ENCODE measurements at places on chromosomes 12 and 14. TPM values are rescaled to one million over a fixed set of nuclear protein-coding genes. Genes with fewer than 3 reads are reported as not detected.

GRCh38 chr14:23454445-23454856, 15.1 kb upstream of the NGDN start:
- no peak for DNase-seq

DNA sequence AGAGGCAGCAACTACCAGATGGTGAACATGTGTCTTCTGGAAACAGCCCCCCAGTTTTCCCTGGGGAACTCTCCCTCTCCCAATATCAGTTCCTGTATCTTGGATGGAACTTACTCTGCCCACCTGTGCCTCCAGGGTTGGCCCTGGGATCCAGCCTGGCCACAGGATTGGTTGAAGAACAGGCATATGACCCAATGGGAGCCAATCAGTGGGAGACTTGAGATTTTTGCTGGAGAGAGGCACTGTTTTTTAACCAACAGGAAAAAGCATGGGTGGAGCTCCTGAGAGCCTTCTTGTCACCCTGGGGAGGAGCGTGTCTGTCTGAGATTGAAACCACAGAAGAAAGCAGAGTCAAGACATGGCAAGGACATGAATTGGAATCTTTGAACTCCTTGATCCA, 33.6 kb upstream of the COX6A1 start:
- DNase-seq: no peak

GRCh38 chr12:119274636-119275065, 59.9 kb upstream of the CCDC60 start:
- DNase-seq: no peak

Gene ZDHHC22
- not detected for total RNA-seq

Gene AICDA
- total RNA-seq: not detected

GRCh38 chr12:93839064-93839463, 161.9 kb downstream of the CRADD start:
- DNase-seq: no peak

DNA sequence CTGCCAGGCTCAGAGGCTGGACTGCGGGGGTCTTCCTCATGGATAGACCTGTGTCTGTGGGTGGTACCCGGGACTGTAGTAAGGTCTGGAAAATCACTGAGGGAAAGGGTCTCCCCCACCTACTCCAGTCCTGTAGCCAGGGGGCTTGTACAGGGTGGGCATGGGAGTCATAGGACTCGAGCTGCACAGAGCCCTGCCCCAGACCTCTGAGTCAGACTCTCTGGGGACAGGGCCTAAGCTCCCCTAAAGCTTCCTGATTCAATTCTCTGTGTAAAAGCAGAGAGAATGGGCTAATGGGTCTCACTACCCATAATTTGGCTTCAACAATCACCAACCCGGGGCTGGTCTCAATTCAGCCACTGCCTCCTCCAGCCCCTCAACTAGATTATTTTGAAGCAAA, 27.0 kb downstream of the LRTM2 start:
- no peak for DNase-seq

Gene STXBP6
- total RNA-seq: 4.7 TPM

Gene JPH4
- total RNA-seq: not detected

- DNase-seq: no peak
These were observed 17.7 kb downstream of the C12orf71 start for GRCh38 chr12:27064397-27065342.

- DNase-seq: no peak
These were observed 45.5 kb upstream of the EML1 start for GRCh38 chr14:99747582-99748330.

DNA sequence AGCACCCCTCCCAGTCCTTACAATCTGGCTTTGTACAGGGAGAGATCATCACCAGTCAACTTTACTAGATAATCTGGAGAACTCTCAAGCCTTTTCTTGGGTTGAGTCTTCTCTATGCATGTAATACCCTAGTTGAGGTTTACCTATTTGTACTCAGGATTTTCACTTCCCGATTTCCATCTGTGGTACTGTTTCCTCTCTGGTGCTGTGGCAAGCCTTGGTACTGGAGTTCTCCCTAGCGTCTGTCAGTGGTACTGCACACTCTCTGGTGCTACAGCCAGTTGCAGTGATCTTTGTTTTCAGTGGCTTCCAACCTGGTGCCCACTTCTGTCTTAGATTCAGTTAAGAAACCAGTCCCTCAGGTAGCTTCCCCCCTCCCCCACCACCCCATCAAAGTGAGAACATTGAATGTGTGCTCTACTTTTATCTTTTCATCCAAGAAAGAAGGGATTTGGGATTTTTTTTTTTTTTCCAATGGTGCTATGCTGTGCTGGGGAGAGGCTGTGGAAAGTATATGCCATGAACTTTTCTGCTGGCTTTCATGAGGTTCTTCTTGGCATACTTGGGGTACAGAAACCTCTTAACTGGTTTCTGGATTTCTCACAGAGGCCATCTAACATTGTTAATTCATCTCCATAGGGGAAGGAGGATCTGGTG, 69.4 kb upstream of the EVL start:
- DNase-seq: peak; percentile 57

GRCh38 chr14:57009585-57010515, 199.6 kb upstream of the OTX2 start:
- no peak for DNase-seq

- peak; percentile 31 for DNase-seq
These were observed 17.5 kb upstream of the FAR2 start for GRCh38 chr12:29131539-29131938.

DNA sequence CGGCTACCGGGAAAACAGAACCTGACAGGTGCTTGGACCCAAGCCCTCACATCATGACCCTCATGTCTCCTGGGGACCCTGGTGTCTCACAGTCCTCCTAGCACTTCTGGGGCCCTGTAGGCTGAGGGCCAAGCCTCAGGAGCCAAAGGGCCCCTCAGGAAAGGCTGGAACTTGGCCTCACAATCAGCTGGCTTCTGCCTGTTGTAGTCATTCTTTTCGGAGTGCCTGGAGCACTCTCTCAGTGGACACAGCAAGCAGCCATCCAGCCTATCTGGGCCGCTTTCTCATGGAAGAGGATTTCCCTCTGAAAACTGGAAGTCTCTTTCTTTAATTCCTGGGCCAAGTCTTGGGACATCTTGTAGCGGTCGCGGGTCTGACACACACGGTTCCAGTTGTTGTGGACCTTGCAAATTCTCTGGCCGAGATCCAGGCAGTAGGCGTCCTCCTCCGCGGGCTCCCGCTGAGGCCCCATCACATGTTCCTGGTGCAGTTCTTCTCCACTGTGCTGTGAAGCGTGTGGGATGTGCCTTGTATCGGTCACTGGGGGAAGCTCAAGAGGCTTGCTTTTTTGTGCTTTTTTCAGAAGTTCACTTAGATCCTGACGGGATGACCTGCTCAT, 169.3 kb downstream of the EMP1 start:
- DNase-seq: no peak

DNA sequence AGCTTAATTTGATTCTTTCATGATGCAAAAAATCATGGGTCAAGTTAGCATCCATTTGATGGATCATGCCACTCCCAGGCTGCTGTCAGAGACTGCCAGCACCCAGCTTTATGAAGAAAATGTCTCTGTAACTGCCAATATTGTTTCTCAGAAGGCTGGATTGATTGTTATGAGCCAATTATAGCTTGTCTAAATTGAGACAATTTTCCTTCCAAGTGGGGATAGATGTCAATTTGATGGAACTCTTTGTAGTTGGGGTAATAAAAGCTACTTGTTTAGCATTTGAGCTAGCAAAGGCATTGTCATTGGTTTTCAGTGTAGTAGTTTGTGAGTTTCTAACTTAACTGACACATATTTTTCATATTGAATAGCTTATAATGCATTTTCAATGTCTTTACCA, 82.1 kb upstream of the DACT1 start:
- DNase-seq: no peak

GRCh38 chr14:67736771-67737170, 35.1 kb downstream of the RDH12 start:
- no peak for DNase-seq

DNA sequence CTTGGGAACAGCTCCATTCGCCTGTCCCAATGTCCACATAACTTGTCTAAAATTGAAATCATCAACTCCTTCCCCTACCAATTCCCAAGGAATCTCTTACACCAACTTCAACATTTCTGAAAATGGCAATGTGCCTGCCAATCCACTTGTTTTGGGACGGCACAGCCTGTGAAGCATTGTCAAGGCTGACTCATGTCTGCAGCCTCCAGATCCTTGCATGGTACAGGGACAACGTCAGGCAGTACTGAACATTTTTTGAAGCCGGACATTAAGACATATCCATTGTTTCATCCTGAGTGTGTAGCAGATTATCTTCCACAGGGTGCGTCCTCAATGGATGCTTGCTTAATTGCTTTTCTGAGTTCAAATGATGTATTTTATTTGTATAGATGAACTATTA, 794.1 kb downstream of the BCL11B start:
- no peak for DNase-seq

Measured in fibroblast of villous mesenchyme (primary cell).